NCI-H774 (cell line): ENCODE measurements at places on chromosomes 6 and 20.

- DNase-seq = no peak
Observed at GRCh38 chr6:56311533-56312448, 64.4 kb upstream of the COL21A1 start.

- DNase-seq = no peak
Observed at GRCh38 chr6:68071740-68072139, 563.3 kb upstream of the ADGRB3 start.

GRCh38 chr6:89310929-89311328, 4.2 kb downstream of the GABRR2 start:
- DNase-seq = no peak

GRCh38 chr6:107504270-107505026, 14.5 kb downstream of the SOBP start:
- no peak for DNase-seq

DNA sequence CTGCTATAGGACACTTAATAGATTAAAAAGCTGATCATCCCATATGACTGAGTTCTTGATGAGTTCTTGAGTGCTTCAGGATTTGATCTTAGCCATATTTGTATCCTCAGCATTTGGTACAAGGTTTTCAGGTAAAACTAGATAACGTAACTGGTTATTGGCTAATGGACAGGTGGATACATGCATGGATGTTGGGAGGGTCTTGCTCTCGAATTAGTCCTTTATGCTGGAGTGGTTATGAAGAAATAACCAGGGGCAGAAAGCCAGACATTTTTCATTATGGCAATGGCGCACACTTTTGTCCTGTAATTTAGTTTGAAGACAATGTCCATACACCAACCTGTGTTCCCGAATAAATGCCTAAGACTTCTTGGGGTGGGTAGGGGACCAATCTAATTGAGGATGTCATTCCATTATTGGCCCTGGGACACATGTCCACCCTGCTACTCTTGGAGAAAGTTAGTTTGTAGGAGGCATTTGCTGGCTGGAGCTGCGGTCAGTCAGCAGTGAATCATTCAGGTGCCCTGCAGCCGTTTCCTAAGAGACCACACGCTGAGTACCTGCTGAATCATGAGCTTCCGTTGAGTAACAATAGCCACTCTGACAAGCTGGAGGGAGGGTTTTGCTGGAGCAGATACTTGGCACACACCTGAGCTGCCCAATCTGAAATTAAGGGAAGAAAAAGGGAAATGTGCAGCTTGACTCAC, 194.4 kb downstream of the FOXA2 start:
- DNase-seq = peak; percentile 82

DNA sequence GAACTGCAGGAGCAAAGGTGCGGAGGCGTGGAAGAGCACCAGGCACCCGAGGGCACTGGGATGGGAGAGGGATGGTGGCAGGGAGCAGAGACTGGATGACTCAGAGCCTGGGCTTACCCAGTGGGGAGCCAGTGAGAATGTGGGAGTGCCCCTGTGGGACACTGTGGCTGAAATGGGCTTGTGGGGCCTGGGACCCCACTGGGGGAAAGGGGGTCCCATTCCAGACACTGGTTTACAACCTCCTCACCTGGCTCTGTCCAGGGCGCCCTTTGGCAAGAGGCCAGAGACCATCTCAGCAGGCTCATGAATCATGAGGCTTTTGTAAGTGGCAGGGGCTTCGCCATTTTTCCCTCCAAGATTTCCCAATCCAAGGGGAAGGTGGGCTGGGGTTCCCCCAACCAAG, 124.0 kb upstream of the MAFB start:
- DNase-seq = no peak

DNA sequence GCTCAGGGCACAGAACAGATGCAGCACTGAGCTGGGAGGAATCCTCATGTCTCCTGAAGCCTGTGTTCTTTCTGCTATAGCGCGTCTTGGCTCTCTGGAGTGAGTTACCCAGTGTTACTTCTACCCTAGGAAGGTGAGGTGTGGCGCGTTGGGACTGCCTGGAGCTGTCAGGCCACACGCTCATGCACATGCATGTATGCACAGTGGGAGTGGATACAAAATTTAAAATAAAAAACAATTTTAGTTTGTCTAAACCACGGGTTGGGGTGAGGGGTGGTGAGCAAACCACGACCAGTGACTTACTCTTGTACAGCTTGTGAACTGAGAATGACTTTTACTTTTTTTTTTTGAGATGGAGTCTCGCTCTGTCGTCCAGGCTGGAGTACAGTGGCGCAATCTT, 298.6 kb upstream of the SUPT3H start:
- DNase-seq = no peak

GRCh38 chr20:63908008-63908682, 13.2 kb downstream of the DNAJC5 start:
- no peak for DNase-seq

- DNase-seq = no peak
Observed at GRCh38 chr6:121216928-121217327, 117.4 kb downstream of the TBC1D32 start.

DNA sequence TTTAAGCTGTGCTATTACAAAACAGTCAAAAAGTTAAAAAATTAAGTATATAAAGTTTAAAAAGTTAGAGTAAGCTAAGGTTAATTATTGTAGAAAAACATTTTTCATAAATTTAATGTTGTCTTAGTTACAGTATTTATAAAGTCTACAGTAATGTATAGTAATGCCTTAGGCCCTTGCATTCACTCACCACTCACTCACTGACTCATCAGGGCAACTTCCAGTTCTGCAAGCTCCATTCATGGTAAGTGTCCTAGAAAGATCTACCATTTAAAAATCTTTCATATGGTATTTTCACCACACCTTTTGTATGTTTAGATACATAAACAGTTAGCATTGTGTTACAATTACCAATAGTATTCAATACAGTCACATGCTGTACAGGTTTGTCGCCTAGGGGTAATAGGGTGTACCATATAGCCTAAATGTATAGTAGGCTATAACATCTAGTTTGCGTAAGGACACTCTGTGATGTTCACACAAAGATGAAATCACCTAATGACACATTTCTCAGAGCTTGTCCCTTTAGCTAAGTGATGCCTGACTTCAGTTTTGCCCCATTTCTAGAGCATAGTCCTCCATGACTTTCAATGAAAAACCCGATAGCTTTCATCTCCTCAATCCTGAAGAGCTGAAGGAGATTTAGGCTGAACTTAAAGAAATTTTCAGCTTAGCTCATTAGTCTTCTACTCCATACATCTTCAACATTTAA, 14.9 kb upstream of the HLA-DRA start:
- DNase-seq = no peak

GRCh38 chr6:21648475-21649050, 55.0 kb downstream of the SOX4 start:
- no peak for DNase-seq

DNA sequence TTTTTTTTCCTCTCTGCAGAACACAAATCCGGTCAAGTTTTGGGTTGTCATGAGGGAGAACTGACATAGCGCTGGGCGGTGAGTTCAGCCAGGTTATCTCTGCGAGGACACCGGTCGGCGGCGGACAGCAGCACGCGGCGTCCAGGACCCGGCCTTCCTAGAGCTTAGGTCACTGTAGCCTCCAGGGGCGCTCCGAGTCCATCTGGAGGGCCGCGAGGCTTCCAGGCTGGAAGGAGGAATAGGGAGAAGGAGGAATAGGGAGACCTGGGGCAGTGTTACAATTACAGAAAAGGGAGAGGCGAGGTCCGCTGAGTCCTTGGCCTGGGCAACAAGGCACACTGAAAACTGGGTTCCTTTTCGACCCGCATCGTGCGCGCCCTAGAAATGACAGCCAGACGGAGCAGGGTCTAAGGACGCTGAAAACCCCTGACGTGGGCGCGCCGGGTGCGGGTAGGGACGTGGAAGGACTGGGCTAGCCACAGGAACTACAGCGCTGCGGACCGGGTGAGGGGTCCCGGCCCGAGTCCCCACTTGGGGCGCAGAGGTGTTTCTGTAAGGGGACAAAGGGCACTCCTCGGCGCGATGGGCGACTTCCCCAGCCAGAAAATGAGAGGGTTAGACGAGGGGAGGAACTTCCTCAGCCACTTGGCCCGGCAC, 536 bp upstream of the FNDC1 start:
- DNase-seq = no peak

DNA sequence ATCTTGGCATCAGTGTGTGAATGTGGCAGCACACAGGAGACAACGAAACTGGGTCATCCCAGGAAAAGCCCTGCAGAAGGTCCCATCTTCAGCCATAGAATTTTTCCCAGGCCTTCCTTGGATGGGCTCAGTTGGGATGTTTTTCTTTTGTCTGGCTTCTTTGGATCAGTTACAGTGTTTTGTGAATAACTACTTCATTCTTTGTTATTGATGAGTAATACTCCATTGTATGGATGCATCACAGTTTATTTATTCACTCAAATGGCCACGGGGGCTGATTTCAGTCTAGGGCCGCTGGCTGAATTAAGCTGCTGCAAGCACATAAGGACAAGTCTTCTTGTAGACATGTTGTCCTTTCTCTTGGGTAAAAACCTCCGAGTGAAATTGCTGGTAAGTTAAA, 81.3 kb upstream of the CD93 start:
- DNase-seq = no peak

GRCh38 chr6:98574984-98575383, 259.4 kb upstream of the POU3F2 start:
- DNase-seq = no peak

- DNase-seq = no peak
Observed at GRCh38 chr20:50305636-50306477, 115.2 kb downstream of the CEBPB start.

- no peak for DNase-seq
Observed at GRCh38 chr6:373773-374724, 17.5 kb upstream of the IRF4 start.

- no peak for DNase-seq
Observed at GRCh38 chr6:83852528-83853177, 507 bp upstream of the RIPPLY2 start.

DNA sequence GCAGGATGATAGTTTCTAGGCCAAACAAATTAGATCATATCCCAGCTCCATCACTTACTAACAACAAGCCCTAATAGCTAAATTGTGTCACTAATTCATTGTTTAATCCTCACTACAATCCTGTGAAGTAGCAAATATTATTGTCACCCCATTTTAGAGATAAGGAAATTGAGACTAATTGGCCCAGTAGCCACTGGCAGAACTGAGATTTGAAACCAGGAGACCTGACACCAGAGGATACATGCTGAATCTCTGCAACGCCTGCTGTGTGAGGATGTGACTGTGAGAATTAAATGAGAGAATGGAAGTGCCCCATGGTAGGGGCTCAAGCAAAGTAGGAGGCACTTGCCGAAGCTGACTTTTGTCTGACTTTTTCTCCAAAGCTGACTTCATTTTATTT, 124.3 kb upstream of the CITED2 start:
- no peak for DNase-seq

DNA sequence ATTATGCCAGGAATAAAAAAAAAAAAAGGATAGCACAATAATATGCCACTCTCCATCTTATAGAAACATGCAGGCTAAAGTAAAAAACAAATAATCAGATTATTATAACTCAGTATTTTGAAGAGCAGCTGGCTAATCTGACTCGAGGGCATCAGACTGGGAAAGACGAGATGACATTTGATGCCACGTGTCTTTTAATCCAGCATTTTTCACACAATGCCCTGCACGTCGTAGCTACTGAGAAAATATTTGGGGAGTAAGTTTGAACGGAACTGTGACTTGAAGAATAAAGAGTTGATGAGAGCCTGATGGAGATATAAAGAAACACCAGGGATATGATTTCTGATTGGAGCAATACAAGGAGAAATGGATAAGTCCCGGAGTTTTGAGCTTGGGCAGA, 237.7 kb downstream of the ARID1B start:
- DNase-seq = no peak

DNA sequence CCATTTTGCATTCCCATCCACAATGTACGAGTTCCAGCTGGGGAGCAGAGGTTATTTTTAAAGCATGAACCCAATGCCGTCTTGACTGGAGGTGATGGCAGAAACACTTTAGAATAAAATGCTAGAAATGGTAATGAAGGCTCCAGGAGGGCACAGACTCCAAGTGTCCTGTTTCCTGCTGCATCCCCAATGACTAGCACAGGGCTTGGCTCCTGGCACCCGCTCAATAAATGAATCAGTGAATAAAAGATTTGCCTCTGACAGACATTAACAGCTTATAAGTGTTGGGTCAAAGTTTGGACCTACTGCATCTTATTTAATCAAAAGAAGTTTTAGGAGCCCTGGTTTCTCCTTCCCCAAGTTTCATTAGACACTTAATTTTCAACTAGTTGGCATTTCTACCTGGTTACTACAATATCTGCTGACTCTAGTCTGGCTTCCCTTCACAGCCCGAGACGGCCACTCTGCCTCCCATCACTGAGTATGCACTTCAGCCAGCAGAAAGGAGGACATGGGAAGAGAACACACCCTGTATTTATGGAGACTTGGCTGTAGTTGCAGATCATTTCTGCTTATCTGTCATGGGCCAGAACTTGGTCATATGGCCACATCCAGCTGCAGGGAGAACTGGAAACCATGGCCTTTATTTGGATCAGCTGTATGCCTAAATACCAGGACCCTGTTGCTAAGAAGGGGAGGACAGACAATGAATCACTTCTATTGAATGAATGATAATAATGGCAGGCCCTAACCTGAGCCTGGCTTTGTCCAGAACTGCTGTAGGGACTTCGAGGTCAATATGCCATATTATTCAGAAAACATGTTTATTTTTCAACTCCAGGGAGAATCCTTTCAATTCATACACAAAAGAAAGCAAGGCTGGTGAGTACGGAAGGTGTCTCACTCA, 63.1 kb downstream of the TTI1 start:
- DNase-seq = no peak
